ENCODE measurements at places on chromosomes 1 and 21.

DNA sequence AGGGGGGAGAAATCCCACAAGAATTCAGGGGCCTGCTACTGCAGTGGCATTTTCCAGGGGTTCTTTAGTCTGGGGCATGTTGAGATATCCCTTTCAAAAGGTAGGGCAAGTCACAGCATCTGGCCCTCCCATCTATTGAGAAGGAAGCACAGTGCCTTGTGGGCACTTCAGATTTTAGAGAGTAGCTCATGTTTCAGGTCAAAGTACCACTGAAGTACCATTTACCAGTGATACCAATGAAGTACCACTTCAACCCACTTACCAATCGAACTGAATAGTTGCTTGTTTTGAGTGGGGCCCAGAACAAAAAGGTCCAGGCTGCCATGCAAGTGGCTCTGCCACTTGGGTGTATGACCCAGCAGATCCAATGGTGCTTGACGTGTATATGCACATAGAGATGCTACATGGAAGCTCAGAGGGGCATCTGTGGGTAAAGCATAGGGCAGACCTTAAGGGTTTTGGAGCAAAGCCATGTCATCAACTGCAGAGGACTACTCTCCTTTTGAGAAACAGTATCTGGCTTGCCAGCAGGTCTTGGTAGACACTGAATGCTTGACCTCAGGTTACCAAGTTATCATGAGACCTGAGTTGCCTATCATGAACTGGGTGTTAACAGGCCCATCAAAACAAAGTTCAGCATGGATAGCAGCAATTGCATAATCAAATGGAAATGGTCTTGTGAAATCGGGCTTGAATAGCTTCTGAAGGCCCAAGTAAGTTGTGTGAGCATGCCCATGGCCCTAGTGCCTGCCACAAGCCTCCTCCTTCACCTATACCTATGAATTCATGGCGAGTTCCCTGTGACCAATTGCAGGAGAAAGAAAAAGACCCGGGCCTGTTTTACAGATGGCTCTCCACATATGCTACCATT lies 23.5 kb downstream of the PLA2G2D start:
- DNase-seq, result no peak

DNA sequence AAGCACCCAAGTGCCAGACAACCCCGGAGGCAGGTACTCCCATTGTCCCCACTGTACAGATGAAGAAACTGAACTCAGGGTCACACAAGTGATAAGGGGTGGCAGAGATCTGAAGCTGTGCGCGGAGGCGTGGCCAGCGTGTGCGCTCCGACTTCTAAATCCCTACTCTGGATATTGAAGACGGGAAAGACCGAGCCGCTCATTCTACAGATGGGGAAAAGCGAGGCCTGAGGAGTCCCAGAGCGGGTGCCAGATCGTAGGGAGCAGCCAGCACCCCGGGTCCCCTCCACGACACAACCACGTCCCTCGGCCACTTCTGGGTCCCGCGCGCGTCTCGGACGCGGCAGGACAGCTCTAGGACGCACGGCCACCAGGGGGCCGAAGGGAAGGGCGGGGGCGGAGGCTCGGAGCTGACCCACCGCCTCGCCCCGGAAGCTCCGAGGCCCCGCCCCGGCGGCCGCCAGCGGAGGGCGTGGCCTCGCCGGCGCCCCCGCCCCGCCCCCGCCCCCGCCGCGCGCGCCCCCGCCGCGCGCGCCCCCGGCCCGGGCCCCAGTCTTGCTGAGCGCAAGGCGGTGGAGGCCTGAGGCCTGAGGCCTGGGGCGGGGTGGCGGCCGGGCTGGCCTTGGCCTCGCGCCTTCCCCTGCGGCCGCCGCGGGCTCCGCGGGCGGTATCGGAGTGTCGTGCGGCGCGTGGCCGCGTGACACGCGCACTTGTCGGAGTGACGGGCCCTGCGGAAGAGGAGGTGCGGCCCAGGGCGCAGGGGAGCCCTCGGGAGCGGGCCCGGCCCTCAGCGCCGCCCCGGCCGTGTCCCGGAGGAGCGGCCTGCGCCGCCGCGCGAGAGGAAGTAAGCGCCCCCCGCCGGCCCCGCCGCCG lies at the start of gene H6PD:
TSS of gene H6PD (plus strand) at position 552 of the 873 bp plus-strand sequence. CDS start 10,161 bp downstream, outside the sequence.
- no peak for DNase-seq

GRCh38 chr1:21189421-21189820 lies 12.7 kb upstream of the EIF4G3 start:
- no peak for DNase-seq

DNA sequence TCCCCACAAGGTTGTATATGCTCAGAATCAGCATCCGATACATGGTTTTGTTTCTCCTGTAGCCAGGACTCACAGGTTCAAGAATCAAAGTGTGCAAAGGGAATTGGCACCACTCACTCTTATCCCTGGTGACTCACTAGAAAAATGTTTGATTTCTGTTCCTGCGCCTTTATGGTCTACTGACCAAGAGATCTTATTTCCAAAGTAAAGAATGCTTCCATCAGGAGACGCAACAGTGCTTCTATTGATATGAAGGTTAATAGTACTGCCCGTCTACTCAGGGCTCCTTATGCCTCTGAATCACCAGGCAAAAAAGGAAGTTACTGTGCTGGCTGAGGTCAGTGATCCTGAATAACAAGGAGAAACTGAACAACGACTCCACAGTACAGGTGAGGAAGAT lies 1392.0 kb upstream of the PRMT6 start:
- DNase-seq, result no peak

Data from urinary bladder (tissue), 4 donors.